Endothelial cell (in vitro differentiated cells): ENCODE measurements at places on chromosomes 2 and 18.

DNA sequence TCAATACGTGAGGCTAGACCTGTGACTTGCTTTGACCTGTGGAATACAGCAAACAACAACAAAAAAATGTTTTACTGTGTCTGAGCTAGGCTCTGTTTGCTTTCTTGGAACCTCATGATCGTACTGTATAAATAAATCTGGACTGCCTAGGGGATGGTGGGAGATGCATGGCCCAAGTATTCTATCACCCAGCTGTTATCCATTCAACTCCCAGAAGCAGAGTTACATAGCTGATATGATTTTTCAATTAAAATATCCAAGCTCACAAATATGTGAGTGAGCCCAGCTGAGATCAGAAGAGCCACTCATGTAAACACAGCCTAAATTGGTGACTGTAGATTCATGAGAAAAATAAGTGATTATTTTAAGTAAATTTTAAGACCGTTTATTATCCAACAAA lies 154.1 kb upstream of the THUMPD2 start:
- DNase-seq, result no peak

DNA sequence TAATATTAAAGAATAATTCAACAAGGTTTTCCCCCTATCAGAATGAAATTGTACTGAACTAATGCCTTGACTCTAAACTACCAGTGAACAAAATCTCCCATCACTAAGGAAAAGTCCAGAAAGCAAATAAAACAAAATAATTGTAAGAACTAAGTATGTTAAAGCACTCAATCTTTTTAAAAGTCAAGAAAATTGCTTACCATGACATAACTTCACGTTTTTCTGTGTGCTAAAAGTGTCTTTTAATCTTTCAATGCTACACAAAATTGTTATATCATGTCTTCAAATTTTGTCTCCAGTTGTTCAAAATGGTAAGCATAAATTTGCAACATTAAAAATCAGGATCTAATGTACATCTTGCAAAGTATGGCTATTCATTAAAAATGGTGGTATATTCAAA lies 156.1 kb downstream of the BAZ2B start:
- DNase-seq, result no peak

DNA sequence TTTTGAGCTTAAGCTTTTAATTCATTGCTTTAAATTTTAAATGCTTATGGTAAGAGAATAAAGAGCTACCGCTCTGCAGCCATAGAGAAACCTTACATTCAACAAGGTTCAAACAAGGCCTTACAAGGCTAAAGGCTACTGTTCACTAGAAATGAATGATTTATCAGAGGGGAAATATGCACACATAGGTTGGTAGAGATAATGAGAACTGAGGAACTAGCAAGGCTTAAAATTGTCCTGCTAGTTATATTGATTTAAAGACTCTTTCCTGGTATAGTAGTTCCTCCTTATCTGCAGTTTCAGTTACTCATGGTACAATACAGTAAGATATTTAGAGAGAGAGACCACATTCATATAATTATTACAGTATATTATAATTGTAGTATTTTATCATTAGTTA lies 193.4 kb downstream of the WDR7 start:
- DNase-seq, result no peak

DNA sequence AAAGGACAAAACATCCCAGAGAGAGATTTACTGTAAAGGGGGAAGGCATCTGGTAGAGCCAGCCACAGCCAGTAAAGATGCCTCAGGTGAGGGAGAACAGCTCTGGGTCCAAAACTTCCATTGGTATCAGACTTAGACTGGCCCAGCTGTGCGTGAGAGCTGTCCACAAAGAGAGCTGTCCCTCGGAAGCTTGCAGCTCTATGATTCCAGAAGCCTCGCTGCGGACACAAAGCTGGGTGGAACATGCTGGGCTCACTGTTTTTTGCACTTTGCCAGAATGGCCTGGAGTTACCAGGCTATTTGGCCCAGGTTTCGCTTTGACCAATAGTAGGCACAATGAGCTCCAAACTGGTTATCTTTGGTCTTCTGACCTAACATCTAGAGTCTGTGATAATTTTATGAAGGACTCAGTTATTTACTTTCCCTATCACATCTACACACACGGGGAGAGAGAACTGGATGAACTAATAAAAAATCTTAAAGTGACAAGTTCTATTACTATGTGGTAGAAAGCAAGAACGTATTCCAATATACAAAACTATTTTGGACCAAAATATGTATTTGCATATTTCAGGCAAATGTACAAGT lies 101.9 kb downstream of the DNER start:
- DNase-seq, result no peak

DNA sequence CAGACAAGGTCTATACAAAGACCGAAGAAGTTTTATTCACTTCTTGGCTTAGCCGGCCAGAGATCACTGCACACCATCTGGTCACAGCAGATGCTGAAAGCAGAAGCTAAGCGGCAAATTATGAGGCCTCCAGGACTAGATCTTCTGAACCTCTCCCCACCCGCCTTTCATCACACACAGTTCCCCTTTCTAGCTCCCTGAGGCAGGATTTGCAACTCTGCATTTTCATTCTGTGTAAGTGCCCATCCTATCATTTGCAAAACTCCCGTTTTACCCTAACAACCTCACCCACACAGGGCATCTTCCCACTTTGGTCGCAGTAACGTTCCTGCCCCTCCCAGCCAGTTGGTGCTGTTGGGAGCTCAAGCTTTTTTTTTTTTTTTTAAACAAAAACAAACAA lies 3.1 kb upstream of the MOB1A start:
- no peak for DNase-seq

DNA sequence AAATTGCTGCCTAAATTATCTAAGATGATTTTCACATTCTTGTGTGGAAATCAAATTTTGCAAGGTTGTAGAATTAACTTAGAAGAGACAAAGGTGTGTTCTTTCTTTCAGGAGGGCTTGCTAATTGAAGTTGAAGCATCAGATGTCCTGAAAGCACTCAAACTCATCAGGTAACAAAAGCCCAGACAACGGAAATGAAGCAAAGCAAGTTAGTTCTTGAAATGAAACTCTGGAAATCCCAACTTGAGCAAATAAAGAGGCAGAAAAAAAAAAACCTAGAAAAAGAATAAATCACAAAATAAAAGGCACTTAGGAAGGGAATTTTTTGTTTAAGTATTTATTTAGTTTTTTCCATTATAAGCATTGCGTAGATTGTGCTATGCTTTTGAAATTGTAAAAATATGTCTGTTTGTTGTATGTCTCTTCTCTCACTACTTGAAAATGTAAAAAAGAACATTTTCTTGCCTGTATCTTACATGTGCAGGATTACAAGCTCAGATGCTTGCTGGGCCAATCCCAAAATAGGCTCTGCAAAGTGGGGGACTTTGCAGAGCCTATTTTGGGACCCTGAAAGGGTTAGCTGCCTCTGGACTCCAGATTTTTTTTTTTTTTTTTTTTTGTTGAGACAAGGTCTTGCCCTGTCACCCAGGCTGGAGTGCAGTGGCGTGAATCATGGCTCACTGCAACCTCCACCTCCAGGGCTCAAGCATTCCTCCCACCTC lies 46.7 kb downstream of the FAM161A start:
- DNase-seq, result no peak

GRCh38 chr2:202317080-202317857 lies 51.7 kb downstream of the NOP58 start:
- peak; percentile 31 for DNase-seq

GRCh38 chr2:119156105-119156890 lies 2.3 kb downstream of the C1QL2 start:
- peak; percentile 33 for DNase-seq

- DNase-seq, result no peak
Observed at GRCh38 chr2:53104263-53104662, 663.3 kb upstream of the CHAC2 start.

DNA sequence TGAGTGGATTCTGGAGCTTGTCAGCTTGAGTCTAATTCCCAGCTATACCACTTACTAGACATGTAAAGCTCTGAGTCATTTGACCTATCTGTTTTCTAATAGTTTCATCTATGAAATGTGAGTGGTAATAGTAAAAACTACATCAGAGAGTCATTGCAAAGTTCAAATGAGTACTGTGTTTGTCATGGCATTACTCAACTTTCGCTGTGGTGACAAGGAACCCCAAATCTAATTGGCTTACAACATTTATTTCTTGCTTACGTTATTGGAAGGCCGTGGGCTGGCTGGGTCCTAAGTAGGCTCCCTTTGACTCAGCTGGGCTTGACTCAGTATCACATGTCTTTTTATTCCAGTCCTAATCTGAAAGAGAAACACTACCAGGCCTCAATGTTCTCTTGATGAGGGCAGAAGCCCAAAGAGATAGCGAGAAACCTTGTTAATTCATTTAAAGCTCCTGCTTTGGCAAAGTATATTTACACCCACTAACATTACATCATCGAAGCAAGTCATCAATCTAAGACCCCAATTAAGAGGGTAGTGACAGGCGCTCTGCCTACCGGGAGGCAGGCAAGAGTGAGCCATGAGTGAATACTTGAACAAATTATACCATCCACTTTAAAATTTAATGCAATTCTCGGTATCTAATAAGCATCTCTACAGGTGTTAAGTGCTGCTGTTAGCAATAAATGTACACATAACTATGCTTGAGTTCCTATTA lies 431.8 kb upstream of the SPHKAP start:
- DNase-seq, result no peak

DNA sequence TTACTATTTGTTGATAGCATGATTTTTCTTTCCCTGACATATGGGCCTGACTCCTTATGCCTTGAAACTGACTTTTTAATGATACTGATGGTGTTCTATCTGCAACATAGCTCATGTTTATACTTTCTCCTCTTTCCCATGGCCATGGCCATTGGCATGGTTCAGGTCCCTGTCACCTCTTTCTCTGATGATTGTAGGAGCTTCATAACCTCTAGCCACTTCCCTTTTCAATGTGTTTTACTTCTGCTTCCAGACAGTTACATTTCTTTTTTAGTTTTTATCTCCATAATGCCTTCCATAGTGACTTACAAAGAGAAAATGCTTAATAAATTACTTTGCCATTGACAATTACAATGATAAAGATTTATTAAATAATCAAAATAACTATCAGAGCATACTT lies 177.9 kb upstream of the SETBP1 start:
- no peak for DNase-seq

GRCh38 chr2:234256516-234256915 lies 206.0 kb downstream of the SPP2 start:
- no peak for DNase-seq

- no peak for DNase-seq
Observed at GRCh38 chr2:66702301-66702700, 267.4 kb downstream of the MEIS1 start.

GRCh38 chr2:236169151-236169721 lies 1.1 kb upstream of the GBX2 start:
- DNase-seq, result no peak

DNA sequence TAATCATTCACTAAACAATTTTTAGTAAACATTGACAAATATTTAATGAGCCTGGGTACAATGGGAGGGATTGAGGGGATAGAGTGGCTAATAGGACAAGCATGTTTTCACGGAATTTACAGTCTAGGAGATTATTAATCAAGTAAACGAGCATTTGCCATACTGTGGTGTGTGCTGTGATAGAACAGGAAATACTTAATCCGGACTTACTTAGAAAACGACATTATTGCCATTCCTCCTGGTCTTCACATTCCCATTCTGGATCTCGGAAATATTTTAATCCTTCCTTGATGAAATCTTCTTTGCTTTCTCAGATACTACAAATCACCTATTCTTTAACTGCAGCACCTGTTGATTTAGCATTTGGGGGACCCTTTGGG lies 905 bp downstream of the TTLL4 start:
- DNase-seq, result no peak

DNA sequence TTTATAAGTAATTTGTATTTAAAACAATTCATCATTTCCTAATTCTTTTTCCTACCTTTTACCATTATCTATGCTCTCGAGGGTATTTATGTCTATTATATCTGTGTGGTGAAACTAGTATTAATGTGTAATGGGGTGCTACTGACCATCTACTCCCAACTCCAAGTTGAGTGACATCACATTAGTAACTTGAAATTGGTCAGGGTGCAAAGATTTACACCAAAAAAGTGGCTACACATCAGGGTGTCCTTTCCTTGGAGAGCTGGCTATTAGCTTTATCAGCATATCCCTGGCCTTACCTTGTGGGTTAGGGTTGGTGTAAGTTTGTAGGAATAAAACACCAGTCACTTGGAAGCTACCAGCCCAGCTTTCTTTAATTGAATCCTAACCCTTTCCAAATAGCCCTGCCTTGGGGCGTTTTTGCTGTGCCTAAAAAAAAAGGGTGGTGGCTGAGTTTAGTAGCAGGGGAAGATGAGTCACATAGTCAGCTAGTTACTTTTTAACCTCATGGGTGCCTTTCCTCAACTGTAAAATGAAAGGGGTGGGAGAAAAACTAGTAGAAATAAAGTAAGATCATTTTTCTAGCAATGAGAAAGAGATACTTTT lies 14.0 kb downstream of the ANXA4 start:
- DNase-seq, result no peak

GRCh38 chr2:162232671-162233070 lies 10.6 kb downstream of the FAP start:
- DNase-seq, result no peak

- no peak for DNase-seq
Observed at GRCh38 chr2:65264821-65265670, 37.4 kb downstream of the ACTR2 start.

DNA sequence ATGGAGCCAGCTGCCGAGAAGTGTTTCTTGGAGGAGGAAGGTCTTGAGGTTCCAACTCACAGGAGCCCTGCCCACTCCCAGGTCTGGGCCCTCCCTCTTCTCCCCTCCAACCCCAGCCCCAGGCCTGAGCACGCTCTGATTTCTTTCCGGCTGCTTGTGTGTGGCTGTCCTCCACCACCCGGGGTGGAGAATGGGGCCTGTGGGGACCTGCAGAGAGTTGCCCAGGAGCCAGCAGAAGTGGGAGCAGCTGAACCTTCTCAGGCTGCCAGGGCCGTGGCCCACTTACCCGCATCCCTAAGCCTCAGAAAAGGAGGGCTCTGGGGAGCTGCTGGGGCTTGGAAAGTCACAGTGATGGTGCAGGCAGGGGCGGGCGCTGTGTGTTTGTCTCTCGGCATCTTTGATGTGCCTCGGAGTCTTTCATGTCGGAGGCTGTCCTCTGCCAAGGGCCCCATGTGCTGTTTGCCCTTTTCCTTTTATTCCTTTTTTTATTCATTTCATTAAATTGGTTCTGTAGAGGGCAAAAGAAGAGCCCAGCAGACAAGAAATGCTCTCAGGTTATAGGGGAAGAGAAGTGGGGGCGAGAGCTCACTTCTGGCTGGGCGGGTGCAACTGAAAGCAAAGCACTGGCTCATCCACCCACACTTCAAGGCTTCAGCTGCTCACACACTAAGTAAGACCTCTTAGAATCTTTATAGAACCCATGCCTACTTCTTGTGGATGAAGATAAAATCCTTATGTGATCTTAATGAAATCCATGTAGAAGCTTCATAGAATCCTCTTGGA lies 52.5 kb downstream of the SDC1 start:
- DNase-seq, result no peak

DNA sequence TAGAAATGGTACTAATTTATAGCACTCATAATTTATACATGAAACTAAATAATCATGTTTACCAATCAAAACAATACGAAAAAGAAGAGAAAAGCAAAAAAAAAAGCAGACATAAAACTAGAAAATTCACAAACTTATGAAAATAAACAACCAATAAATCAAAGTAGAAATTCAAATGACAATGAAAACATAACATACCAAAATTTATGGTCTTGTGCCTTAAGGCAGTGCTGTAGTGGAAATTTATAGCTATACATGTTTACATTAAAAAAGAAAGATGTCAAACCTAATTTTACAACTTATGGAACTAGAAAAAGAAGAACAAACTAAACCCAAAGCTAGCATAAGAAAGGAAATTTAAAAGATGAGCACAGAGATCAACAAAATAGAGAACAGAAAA lies 16.1 kb upstream of the SPR start:
- DNase-seq, result no peak

- DNase-seq, result no peak
Observed at GRCh38 chr2:141848191-141848590, 282.6 kb downstream of the LRP1B start.
